Iris pigment epithelial cell (primary cell): ENCODE measurements at places on chromosomes 2 and 18.
A peak's percentile ranks its signal among the peaks of the same experiment; 100 is the strongest.

DNA sequence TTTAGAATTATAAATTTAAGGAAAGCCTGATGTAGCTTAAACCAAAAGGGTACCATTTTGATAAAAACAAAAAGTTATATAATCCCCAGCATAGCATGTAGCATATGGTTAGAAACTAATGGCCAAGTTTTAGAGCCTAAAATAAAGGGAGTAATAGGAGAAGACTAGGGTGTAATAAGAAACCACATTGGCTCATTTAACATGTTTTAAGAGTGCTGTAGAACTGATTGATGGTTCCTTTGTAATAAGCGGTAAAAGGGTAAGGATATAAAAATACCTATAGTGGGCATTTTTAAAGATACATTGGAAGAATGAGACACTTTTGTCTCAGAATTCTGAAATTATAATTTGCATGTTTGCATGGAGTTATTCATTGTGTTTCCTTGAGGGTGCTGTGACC, 1.9 kb downstream of the PSMA8 start:
- no peak for DNase-seq

DNA sequence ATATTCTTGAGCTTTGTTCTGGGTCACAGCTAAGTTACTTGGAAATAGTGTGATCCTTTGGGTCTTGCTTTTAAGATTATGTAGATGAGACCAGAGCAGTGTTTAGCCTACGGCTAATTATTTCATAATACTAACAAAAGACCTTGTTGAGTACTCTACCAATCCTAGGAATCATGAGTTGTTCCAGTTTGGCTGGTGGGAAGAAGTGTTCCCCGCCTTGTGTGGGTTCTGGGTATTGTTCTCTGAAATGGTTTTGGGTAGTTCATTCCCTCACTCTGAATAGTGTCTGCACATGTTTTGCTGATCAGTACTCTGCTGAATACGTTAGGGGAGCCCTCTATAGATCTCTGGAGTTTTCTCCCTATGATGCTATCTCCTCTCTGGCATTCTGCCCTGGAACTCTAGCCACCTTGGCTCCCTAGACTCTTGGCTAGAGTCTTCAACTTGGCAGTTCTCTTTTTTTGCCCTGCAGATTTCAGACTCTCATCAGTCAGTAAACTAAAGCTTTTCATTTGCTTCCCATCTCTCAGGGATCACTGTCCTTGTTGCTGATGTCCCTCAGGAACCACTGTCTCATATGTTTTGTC, 48.4 kb downstream of the NEMP2 start:
- DNase-seq, result no peak

GRCh38 chr2:60230037-60230436, 323.4 kb downstream of the BCL11A start:
- DNase-seq, result no peak

- no peak for DNase-seq
These were observed 101.6 kb upstream of the MAP4K3 start for GRCh38 chr2:39538718-39539117.

GRCh38 chr2:62014102-62014501, 108.6 kb downstream of the COMMD1 start:
- DNase-seq, result peak; percentile 79

DNA sequence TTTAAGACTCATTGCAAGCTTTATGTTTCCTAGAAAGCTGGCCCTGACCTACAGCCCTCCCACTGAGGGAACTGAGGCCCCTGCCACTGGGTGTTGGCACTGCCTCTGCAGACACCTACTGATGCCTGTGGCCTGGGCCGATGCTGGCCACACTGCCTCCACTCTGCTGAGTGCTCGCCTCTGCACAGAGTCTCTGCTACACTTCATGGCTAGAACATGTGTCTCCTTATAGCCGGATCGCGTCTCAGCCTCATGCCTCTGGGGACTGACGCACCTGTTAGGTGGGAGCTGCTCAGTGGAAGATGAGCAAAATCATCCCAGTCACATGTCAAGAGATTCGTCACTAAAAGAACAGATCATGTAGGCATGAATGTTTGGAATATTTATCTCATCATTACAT, 108.7 kb downstream of the RGPD3 start:
- no peak for DNase-seq
